Activated CD8-positive, alpha-beta T cell treated with anti-CD3 and anti-CD28 coated beads for 36 hours (primary cell): ENCODE measurements at places on chromosomes 7 and 10.

- DNase-seq, result no peak
Observed at GRCh38 chr7:102455596-102455995, 9.1 kb downstream of the ALKBH4 start.

DNA sequence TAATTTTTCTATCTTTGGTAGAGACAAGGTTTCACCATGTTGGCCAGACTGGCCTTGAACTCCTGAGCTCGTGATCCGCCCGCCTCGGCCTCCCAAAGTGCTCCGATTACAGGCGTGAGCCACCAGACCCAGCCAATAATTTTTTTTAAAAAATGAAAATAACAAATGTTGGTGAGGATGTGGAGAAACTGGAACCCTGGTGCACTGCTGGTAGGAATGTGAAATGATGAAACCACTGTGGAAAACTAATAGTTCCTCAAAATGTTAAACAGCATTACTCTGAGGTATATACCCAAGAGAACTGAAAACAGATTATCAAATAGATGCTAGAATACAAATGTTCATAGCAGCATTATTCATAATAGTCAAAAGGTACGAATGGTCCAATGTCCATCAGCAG is 23.0 kb upstream of the YWHAG start:
- no peak for DNase-seq

GRCh38 chr10:78260680-78261079 is 227.0 kb downstream of the RPS24 start:
- peak; percentile 11 for DNase-seq

DNA sequence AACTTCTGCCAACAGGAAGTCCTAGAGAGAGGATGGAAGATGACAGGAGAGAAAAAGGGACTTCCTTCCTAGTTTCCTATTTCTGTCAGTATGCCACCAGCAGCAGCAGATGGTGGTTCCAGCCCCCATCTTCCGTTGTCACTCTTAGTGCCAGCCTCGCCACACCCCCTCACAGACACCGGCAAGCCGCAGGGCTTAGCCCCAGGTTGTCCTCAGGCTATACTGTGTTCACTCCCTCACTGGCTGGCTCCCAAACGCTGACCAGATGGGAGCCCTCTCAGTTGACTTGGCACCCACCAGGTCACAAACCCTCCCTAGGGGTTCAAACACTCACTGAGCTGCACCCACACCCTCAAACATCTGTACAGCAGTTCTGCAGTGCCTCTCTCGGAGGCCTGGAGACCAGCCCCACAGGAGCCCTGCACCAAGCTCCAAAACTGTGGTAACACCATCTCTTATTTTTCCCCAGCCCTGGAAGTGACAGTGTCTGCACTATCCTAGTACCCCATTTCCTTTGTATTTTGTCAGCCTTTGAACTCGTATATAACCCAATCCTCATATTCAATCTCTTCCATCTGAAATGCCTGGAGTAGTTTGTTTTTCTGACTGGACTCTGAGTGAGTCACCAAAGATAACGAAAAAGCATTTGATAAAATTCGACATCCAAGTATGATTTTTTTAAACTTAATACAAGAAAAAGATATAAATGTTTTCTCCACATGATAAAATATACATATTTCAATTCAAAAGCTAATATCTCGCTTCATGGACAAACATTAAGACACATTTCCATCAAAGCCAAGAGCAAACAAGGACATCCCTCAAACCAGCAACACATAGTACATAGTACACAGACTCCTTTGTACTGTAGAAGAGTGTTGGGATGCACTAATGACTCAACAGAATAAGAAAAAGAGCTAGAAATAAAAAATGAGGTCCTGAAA is 34.5 kb downstream of the SMURF1 start:
- DNase-seq, result peak; percentile 57

DNA sequence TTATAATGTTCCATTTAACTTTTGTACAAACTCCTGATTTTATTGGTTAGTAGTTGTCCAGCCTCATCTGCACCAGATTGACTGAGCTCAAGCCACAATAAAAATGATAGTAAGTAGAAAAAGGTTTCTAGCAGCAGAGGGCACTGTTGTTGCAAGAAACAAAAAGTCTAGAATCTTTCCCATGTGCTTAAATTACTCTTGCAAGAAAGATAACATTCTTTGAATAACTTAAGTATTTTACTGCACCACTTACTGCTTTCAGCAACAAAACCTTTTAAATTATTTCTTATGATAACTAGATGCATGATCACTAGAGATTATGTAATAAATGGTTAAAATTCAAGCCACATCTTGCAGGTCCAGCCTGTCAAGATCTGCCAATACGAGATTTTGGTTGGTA is 27.0 kb downstream of the LMOD2 start:
- DNase-seq, result peak; percentile 17

DNA sequence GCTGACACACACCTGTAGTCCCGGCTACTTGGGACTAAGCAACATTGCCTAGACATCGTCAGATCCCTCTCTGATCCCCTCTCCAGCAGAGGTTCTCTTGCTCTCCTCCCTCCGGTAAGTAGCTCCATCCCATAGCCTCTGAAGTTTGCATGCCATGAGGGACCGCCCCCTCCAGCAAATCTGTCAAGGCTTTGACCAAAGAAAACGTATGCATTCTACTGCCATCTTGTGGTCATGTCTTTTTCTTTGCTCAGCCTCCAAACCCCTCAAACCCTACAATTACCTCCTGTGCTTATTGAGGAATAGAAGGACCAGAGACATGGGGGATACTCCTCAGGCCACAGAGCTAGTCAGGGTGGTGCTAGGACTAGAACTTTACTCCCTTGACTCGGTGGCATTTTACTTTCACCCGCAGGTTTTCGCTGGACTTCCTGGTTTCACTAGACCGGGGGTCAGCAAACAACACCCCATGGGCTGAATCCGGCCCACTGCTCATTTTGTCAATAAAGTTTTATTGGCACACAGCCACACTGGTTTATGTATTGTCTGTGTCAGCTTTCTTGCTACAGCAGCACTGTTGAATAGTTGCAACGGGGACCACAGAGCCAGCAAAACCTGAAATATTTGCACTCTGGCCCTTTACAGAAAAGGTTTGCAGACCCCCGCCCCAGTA is 202.6 kb upstream of the FOXK1 start:
- DNase-seq, result peak; percentile 37

DNA sequence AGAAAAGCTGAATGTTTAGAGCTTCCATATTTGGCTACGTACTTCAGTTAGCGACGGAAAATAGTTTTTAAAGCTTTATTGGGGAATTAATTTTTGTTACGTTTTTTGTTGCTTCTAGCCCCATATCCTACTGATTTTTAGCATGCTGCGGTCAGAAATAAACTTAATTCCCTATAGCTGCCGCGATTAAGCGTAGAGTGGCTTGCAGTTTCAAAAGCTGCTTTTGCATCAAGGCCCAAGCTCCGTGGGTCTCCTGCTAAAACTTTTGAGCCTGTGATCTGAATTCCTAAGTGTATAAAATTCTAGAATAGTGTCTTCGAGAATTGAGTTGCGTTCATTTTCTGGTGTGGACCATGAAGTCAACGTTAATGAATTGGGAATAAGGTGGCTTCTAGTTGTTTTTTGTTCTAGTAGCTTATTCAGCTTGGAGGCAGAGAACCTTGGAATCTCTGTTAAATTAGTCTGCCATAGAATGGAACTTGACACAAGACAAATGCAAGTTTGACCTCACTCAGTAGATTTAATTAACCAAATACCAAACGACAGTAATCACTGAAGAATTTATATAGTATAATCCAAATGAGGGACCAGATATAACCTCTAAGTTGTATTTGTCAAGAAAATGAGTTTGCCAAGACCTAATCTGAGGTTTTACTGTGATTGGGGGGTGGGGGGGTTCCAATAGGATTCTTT is 977 bp downstream of the CALU start:
- no peak for DNase-seq
